Stimulated activated CD4-positive, alpha-beta T cell treated with anti-CD3 and anti-CD28 coated beads, TNF-alpha, amount 100 ng/mL, for 4 hours (primary cell): ENCODE measurements at places on chromosomes 3 and 15.

- no peak for DNase-seq
Measured at GRCh38 chr3:191236646-191237045, 37.6 kb downstream of the OSTN start.

- no peak for DNase-seq
Measured at GRCh38 chr15:98746375-98747155, 98.2 kb downstream of the IGF1R start.

- no peak for DNase-seq
Measured at GRCh38 chr3:12490547-12490946, 6.3 kb downstream of the TSEN2 start.

DNA sequence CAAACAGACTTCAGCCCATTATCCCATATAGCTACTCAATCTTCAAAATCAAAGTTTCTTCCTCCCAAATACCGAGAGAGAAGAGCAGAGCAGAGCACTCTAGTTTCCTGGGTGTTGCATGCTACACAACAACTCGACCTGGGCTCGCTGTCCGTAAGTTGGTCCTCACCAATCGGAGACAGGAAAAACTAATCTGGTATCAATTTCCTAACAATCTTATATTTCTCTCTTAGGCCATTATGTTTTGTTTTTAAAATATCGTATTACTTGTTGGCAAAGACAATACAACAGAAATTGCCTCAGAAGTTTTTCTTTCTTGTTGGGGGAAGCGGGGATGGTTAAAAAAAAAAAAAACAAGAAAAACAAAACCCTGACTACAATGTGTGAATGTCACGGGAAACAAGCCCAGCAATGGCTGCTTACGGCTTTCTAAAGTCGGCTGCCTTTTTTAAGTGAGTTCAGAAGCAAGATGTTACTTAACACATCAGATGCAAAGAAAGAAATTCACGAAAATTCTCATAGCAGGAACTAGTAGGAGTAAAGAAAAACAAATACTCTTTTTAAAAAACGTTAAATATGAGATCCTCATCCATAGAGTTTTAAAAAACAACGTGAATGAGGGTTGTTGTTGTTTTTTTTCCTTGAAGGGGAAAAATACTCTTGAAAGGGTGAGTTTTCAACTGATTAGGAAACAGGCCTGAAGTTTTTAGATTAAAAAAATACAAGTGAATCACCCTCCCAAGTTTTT is 1.9 kb downstream of the VGLL4 start:
- DNase-seq, result no peak

DNA sequence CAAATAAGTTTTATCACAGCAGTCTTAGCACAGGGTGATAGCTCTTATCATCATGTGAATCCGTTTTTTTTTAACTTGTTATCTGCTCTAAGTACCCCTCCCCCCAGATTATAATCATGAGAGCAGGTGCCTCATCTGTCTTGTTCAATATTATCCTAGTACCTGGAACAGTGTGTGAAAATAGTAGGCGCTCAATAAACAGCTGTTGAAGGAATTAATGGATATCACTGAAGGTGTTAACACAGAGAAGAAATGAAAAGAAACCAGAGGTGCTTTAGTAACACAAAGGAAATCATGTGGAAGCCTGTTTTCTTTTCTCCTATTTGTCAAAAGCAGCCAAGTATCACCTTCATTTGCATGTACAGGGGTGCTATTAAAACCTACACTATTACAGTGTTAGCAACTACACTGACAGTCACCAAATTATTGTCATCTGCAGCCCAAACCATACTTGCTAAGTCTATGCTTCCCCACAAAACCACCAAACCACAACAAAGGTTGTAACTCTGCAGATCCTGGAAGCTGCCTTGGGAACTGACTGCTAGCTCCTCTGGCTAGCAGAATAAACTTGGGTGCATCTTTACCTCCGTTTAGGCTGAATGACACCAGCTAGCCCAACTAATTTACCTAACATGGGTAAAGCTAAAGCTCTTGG is 2.9 kb downstream of the XPC start:
- DNase-seq, result no peak

DNA sequence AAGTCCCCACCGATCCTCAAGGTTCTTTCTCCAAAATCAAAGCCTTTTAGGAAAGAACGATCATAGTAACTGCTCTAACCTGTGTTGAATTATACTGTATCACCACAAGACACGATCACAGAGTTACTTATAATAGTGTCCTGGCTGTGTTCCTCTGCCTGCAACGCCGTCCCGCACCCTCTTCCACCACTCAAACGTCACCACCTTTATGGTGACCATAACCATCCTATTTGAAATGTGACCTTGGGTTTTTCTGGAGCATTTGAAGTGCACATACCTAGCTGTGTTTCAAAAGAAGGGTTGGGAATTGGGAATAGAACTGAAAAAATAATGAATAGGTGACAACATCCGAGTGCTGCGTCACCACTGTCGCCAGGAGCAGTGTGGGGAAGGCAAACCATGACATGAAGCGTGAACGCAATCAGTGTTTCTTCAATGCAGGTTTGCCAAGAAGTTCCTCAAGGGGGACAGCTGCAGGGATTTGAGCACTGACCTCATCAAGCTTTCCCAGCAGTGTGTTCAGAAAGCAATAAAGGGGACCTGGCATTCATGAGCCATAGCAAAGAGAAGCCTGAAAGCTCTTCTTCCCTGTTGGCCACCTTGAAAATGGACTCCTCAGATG is 769 bp upstream of the SELENOS start:
- DNase-seq, result no peak

- DNase-seq, result no peak
Measured at GRCh38 chr3:152193673-152194267, 75.0 kb upstream of the MBNL1 start.

DNA sequence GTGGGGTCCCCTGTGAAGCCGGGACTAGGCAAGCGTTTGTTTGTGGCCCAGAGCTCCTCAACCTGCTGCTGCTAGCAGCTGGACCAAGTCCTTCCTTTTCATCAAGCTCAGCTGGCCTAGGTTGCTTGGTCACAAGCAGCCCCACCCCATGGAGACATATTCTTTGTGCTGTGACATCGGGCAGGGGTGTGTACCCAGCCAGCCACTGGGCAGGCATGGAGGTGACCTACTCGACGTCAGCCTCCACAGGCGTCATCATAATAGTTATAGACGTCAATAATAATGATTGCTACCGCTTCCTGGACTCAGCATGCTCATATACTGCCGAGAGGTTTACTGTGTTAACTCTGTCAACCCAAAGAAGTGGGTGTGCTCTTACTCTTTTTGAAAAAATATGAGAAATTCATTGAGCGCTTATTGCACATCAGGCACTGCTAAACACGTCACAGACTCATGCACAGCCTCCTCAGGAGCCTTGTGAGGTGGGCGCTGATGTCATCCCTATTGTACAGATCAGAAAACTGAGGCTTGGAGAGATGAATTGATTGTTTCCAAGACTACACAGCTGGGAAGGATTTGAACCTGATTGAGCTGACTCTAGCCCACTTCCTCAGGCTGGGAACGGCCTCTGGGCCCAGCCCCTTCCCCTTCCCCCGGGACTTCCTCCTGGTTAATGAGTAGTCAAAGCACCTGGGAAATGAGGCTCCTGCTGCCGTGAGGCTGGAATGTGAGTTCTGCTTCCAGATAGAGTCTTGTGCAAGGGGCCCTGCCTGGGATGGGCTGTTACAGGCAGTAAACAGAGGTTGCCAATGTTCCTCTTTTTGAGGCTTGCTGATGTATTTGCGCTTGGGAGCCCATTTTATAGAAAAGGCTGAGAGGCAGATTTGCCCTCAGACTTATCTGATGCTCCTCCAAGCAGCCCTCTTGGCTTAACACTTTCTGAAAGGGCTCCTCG is 16.2 kb downstream of the SLC6A6 start:
- DNase-seq, result no peak

DNA sequence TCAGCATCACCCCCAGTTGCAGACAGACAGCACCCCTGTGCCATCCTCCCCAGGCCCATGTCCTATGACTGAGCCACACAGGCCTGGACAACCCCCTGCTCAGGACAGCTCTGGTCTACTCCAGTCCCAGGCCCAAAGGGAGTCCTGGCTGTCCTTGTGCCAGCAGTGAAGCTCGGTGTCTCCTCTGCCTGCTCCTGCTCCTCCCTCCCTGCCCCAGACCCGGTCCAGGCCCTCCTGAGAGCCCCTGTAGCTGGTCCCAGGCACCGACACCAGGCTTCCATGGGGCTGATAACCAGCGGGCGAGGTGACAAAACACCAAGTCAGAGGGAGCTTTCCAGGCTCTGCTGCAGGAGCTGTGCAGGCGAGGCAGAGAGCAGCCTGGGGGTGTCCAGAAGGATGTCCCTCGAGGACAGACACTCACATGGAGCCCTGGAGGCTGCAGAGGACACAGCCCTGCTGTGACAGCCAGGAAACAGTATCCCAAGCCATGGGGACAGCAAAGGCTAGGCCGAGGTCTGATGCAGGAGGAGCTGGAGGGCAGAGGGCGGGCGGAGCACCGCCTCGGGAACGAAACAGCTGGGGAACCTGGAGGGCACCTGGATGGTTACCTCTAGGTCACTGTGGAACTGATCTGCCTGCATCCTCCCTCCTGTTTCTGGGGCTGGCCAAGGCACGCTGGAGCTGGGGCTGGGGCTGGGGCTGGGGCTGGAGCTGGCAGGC is 103.8 kb upstream of the PRR20G start:
- no peak for DNase-seq

DNA sequence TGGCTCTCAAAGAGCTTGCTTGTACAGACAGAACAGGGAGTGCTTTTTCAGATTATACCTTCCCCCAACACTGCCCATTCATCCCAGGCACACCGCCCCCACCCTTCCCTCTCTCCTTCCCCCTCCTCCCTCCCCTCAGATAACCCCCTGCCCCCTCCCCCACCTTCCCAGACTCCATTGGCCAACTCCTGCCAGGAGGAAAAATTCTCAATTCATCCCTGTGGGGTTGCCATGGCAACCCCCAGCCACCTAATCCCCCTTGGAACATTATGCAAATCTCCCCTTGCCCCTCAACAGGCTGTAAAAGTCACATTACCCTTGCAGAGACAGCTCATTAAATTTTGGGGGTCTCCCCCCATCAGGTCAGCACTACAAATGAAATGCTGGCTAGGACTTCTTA is 14.3 kb downstream of the TLE3 start:
- DNase-seq, result no peak

DNA sequence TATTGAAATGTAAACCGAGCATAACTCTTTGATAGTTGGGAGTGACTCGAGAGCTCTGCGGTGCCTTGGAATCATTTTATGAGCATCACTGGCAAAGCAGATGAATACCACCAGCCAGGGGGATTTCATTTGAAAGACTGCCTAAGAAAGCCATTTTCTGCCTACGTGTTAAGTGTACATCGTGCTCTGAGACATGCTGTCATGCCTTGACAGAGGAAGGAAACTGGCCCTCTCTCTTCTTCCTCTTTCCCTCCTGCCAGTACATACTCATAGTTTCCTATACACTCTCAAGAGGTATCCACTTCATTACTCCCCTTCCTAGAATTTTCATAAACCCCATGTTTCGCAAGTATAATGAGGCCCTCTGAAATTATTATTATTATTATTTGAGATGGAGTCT is 8.8 kb downstream of the BCL2A1 start:
- DNase-seq, result no peak

GRCh38 chr15:41011055-41011815 is 58.0 kb downstream of the CHAC1 start:
- DNase-seq, result no peak

DNA sequence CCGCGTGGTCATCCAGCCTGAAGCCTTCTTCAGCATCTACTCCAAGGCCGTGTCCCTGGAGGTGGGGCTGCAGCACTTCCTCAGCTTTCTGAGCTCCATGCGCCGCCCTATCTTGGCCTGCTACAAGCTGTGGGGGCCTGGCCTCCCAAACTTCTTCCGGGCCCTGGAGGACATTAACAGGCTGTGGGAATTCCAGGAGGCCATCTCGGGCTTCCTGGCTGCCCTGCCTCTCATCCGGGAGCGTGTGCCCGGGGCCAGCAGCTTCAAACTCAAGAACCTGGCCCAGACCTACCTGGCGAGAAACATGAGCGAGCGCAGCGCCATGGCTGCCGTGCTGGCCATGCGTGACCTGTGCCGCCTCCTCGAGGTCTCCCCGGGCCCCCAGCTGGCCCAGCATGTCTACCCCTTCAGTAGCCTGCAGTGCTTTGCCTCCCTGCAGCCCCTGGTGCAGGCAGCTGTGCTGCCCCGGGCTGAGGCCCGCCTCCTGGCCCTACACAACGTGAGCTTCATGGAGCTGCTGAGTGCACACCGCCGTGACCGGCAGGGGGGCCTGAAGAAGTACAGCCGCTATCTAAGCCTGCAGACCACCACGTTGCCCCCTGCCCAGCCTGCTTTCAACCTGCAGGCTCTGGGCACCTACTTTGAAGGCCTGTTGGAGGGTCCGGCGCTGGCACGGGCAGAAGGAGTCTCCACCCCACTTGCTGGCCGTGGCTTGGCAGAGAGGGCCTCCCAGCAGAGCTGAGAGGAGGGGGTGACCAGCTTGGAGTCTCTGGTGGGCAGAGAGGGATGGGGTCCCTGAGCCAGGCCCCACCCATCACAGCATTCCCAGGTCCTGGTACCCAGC is 37.9 kb downstream of the GOLGA6A start:
- no peak for DNase-seq

DNA sequence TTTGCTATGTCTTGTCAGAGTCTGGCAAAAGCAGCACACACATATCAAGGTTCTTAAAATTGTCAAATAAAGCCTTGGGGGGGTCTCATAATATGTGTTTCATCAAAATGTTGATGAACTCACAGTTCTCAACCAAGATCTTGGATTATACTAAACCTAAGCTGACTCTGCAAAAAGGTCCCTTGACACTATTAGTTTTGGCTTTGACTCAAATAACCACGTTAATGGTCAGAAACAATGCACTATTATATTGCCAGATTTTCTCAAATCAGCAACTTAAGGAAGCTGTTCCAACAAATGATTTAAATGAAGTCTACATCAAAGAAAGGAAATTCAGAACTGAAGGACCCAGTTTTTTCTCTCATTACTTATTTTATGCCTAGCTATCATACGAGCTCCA is 1063.9 kb downstream of the ROBO1 start:
- DNase-seq, result no peak

DNA sequence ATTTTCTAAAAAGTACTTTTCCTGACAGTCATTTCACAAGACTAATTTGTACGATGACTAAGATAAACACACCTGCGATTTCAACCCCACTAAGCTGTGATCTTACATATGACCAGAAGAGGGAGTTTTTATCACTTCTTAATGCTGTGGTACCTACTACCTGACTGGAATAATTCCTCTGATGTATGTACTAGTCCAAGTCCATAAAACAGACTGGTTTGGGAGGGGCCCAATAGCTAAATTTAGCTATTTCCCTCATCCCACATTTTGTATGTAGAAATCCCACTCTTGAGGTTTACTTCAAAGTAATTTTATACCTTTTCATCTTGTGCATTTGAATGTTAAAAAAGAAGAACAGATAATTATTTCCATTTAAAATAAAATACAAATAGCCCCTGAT is 49.7 kb upstream of the SCAANT1 start:
- no peak for DNase-seq

- DNase-seq, result no peak
Measured at GRCh38 chr15:57305009-57305408, 71.3 kb upstream of the CGNL1 start.

DNA sequence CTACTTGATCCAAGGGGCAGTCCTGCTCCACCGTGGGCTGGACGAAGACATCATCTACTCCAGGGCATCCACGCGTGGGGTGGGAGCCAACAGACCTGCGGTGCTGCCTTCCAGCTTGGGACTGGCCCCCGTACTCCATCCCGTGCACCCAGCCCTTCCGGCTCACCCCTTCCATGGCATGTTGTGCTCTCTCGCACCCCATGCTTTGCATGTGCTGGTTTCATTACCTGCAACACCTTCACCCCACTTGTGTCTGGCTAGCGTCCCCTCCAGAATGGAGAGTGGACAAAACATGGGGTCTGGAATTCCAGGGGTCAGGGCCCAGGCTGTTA is 30.2 kb downstream of the SEMA7A start:
- DNase-seq, result no peak
